Stimulated activated CD8-positive, alpha-beta memory T cell treated with anti-CD3 and anti-CD28 coated beads, Interleukin-7, amount 100 ng/mL, for 24 hours (primary cell): ENCODE measurements at places on chromosomes 11 and 22.

GRCh38 chr11:48161951-48162884 lies 54.4 kb upstream of the OR4B1 start:
- DNase-seq: no peak

DNA sequence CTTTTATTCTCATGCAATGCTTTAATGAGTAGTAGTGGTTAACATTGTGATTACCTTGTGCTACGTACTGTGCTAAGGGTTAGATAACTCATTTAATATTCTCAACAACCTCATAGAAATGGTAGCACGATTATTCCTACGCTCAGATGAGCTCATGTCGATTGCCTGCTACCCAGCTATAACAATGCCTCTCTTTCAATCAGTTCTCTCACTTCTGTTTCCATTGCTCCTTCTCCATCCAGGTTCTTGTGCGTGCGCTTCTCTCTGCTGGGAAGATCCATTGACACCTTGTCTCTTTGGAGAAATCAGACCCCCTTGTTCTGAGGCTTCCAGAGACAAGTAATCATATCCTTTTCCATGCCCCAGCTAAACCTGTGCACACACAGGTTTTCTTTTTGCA lies 120.8 kb downstream of the NECTIN1 start:
- no peak for DNase-seq

- DNase-seq: no peak
Measured at GRCh38 chr11:280706-281485, 2.7 kb downstream of the NLRP6 start.

GRCh38 chr11:21122523-21122922 lies 453.1 kb downstream of the NELL1 start:
- DNase-seq: no peak

DNA sequence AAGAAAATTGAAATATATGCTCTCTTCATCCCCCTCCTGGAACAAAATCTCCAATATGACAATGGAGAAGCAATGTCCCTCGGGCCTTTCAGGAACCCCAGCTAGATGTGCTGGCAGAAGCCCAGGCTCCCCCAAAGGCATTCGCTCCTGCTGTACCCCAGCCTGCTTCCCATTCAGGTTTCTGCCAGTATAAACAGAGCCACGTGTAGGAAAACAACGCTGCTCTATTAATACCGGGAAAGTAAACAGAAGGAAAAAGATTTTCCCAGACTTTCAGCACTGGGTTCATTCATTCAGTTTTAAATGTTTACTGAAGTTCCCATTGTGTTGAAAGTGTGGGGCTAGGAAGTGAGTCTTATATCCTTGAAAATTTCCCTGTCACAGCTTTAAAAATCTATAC lies 147.1 kb downstream of the CADM1 start:
- no peak for DNase-seq

DNA sequence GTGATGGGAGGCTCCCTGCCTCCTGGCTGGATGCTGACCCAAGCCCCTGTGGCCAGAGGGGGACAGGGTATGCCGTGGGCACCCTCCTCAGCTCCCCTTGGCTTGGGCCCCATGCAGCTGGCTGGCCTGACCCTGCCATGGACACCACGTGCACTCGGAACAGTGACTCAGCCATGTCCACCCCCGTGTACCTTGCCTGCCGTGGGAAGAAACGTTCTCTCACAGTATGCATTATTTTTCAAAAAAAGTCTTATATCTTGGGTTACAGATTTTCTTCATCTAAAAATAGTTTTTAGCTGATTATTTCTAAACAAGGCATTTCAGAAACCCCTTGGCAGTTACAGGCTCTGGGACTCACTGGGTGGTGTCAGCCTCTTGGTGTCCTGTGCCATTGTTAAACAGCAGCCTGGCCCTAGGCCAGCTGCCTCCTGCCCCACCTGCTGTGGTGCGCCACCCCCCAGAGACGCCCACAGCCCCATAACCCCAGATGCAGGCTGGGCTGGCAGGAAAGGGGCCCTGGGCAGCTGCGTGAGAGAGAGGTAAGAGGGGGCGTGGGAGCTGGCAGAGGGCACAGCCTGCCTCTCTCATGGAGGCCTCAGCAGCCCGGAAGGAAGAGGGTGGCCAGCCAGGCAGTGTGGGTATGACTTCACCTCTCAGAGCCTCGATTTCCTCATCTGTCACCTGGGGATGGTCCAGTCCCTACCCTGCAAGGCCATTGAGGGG lies 99.8 kb downstream of the MORC2 start:
- no peak for DNase-seq

DNA sequence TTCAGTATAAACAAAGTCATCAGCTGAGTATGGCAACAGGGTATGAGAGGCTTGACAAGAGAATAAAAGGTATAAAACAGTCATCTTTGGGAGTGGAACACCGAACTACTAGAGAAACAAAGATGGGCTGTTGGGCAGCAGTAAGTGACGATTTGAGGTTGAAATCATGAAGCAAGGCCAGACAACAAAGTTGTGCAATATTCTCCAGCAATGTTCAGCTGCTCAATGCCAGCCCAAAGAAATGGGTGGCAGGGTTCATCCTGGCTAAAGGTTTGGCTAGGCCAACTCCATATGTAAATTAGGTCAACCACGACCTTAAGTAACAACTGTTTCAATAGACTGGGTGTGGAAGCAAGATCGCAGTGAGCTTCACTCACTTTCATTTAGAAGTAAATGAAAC lies 6.2 kb downstream of the APIP start:
- DNase-seq: no peak

DNA sequence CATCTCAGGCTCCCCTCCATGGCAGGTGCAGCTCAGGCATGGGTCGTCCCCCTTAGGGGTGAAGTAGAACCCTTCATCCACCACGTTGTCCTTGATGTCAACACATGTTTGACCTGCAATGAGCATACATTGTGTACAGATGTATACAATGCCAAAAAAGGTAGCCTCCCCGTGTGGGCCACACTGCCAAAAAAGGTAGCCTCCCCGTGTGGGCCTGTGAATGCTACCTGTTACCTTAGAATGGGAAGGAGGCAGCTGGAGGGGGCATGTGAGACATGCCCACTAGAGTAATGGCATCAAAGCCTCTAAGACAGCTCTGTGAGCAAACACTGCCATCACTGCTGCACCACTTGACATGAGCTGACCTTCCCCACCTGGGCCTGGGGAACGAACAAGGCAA lies 73.7 kb downstream of the DGCR2 start:
- no peak for DNase-seq

- DNase-seq: no peak
Measured at GRCh38 chr11:74739546-74740270, 8.5 kb upstream of the CHRDL2 start.
